ENCODE measurements at places on chromosomes 3 and 15.

DNA sequence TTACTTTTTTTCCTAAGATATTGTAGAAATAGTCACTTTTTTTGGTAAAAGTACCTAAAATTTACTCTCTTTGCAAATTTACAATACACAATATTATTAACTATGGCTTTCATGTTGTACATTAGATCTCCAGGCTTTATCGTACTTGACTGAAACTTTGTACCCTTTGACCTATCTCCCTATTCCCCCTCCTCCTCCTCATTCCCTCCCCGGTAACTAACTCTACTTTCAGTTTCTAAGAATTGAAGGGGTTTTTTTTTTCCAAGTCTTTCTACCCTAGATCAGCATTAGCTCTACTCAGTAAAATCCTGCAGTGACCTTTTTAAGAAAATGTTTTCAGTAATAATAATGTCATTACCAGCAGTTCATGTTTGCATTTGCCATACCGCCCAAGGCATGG, 10.1 kb downstream of the HACL1 start:
- no peak for DNase-seq

- no peak for DNase-seq
These were observed 41.5 kb upstream of the CFAP161 start for GRCh38 chr15:81092559-81092902.

DNA sequence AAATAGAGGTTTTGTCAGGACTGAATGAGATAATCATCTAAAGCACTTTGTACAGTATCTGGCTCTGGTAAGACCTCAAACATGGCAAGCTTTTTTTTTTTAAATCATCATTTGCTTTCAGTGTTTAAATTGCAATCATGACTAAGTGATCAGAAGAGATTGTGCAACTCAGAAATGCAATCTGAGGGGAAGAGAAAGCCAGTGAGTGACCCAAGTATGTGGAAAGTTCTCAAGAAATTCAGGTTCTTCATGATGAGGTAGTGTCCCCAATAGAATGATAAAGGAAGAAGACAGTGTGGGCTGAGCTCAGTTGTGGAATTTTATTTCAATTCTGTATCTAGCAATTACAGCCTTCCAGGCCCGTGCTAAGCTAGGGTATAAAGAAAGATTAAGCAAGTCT, 132.2 kb upstream of the TBC1D5 start:
- DNase-seq = no peak

DNA sequence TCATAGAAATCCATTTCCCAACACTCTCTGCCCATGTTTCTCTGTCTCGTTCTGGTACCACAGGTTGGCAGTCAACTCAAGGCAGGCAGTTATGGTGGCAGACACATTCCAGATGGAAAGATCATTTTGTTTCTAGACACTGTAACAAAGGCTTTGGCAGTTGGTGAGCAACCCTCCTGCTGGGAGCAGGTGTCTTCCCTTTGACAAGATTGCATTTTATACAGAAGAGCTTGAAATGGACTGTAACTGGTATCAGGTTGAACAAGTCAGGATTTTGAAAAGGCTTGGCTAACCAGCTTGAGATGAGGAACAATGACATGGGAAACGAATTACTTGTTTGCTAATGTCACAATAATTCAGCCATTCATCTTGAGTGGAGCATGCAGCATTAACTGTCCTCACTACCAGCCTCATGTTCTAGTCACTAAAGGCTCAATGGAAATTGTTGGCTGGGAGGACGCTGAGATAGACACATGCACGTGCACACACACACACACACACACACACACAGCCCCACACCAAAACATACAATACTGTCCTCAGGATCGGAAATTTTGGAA, 170.0 kb downstream of the SEMA6D start:
- DNase-seq = peak; percentile 92

GRCh38 chr3:114219741-114220140, 17.6 kb downstream of the ZNF80 start:
- no peak for DNase-seq

DNA sequence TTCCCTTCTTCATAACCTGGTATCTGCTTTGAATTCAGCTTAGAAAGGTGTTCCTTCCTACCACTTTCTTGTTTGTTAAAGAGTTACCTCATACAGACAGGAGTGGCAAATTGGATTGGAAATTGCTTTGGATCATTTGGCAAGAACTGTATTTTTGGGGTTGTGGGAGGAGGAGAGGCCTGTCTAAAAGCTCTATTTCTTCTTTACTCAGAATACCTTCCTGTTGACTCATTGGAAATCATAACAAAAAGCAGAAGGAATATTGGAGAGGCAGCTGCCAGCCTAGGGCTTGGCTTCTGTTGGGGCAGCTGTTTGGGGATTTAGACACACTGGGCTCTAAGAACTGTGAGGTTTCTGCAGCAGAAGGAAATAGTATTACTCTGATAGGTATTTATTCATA, 14.2 kb downstream of the IQGAP1 start:
- no peak for DNase-seq

Data from NCI-H146 (cell line).